Natural killer cell (primary cell): ENCODE measurements at places on chromosomes 12 and 14.

DNA sequence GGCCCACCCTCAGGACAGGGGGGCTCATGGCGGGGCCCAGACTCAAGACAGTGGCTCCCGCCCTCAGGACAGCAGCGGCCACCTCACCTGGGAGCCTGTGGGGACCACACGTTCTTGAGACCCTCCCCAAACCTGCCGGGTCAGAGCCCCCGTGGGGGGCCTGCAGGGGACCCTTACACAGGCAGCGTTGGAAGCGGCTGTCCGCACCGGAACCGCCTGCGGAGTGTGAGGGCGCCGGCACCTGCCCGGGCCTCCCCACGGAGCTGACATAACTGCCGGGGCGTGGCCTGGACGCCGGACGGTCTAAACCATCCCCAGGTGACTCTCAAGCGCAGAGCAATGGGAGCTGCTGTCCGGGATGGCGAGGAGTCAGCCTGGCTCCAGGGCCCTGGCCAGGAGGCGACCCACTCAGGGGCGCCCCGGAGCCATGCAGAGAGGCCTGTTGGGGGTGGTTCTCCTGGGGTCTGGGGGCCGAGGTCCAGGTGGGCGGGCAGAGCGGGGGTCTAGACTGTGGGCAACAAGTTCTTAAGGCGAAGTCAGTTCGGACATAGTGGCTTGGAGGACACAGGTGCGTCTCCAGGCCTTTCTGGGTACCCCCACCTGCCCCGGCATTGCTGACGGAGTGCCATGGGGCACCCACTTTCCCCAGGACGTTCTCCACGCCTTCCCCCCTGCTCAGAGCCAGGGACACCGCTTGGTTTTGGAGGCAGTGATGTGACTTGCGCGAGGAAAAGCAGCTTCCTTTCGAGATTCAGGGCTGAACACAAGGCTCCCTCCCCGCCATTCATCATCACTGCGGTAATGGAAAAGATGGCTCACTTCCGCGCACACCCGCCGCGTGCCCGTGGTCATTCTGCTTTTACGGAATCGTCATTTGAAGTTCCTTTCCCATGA lies 23.2 kb downstream of the GALNT9 start:
- no peaks in the 10 kb centered on the region for H3K4me1 ChIP-seq
- H3K4me3 ChIP-seq = no peak overlapping the region
- H3K27me3 ChIP-seq = no peaks in the 10 kb centered on the region
- H3K36me3 ChIP-seq = no peaks in the 10 kb centered on the region

GRCh38 chr14:66916421-66916820 lies 272.8 kb upstream of the GARIN2 start:
- no peaks in the 10 kb centered on the region for H3K27me3 ChIP-seq
- H3K27ac ChIP-seq = no peak overlapping the region
- DNase-seq = no peak
- no peaks in the 10 kb centered on the region for H3K4me1 ChIP-seq
- no peak overlapping the region for H3K4me3 ChIP-seq

DNA sequence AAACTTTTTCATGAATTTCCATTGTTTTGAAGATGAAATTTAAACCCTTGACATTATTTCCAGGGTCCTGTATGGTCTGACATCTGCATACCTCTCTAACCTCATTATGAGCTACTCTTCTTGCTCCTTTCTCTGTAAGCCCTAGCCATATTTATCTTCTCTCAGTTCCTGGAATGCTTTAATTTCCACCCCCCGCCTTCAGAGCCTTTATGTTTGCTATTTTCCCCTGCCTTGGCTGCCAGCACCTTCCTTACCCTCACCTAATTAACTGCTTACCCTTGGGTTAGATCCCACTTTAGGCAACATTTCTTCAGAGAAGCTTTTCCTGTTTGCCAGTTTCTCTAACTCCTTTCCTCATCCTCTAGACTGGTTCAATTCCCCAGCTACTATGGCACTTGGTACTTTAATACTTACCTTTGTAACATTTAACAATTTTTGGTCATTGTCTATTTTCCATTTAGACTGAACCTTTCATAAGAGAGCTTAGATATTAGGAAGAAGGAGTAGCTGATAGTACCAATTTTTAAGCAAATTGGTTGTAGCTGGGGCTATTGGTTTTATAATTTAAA lies 6.0 kb downstream of the STYX start:
- no peak overlapping the region for H3K27ac ChIP-seq
- peaks cover 9% of the 10 kb centered on the region for H3K36me3 ChIP-seq
- H3K4me1 ChIP-seq = peaks cover 7% of the 10 kb centered on the region
- DNase-seq = no peak

DNA sequence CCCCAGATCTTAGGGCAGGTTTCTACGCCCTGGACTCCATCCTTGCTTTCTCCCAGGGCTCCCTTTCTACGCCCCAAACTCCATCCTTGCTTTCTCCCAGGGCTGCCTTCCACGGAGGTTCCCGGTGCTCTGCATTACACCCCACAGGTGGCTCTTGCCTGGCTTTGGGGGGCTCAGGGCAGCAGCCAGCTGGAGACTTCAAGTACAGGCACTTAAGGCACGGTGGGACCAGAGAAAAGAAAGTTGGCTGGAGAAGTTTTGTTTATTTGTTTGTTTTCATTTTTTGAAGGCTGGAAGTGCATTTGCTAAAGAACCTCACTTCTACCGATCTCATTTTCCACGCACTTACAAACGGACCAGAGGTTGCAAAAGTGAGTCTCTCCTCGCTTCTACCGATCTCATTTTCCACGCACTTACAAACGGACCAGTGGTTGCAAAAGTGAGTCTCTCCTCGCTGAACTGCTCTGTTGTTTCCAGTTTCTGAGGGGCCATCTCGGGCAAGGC lies 103.8 kb upstream of the MED13L start:
- H3K27me3 ChIP-seq = no peaks in the 10 kb centered on the region
- peaks cover 6% of the 10 kb centered on the region for H3K4me1 ChIP-seq
- H3K4me3 ChIP-seq = no peak overlapping the region
- no peak for DNase-seq
- no peak overlapping the region for H3K27ac ChIP-seq
- H3K36me3 ChIP-seq = no peaks in the 10 kb centered on the region

GRCh38 chr12:85681333-85681732 lies 154.9 kb downstream of the RASSF9 start:
- no peak overlapping the region for H3K4me3 ChIP-seq
- no peaks in the 10 kb centered on the region for H3K27me3 ChIP-seq
- H3K27ac ChIP-seq = no peak overlapping the region
- no peaks in the 10 kb centered on the region for H3K36me3 ChIP-seq
- no peak for DNase-seq

- DNase-seq = no peak
- no peaks in the 10 kb centered on the region for H3K4me1 ChIP-seq
- H3K27me3 ChIP-seq = no peaks in the 10 kb centered on the region
Measured at GRCh38 chr14:90428676-90429075, 31.8 kb downstream of the CALM1 start.

GRCh38 chr12:32837974-32838373 lies 58.6 kb downstream of the PKP2 start:
- DNase-seq = no peak
- H3K27ac ChIP-seq = no peak overlapping the region
- no peaks in the 10 kb centered on the region for H3K27me3 ChIP-seq
- no peaks in the 10 kb centered on the region for H3K36me3 ChIP-seq
- no peaks in the 10 kb centered on the region for H3K4me1 ChIP-seq
- no peak overlapping the region for H3K4me3 ChIP-seq

GRCh38 chr12:24535334-24536069 lies 413.4 kb downstream of the BCAT1 start:
- H3K36me3 ChIP-seq = no peaks in the 10 kb centered on the region
- H3K27me3 ChIP-seq = no peaks in the 10 kb centered on the region
- no peaks in the 10 kb centered on the region for H3K4me1 ChIP-seq
- H3K4me3 ChIP-seq = no peak overlapping the region
- no peak overlapping the region for H3K27ac ChIP-seq

DNA sequence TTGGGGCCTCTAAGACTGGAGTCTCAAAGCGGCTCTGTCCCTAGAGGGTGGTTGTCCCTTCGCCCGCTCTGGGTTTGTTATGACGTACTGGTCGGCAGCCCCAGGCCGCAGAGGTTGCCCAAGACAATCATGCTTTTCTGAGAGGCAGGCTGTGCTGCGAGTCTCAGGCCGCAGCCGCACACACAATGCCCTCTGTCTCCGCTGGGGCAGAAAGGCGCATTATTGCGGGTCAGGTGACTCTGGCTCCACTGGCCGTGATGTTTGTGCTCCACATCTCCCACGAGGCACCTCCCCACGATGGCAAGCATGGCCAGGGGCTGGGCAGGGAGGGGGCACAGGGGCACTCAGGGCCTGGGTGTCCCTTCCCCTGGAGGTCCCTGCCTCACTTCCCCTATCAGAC lies 21.0 kb upstream of the PLEKHG3 start:
- H3K4me3 ChIP-seq = no peak overlapping the region
- DNase-seq = no peak
- H3K27me3 ChIP-seq = no peaks in the 10 kb centered on the region
- H3K4me1 ChIP-seq = peaks cover 10% of the 10 kb centered on the region
- no peak overlapping the region for H3K27ac ChIP-seq
- no peaks in the 10 kb centered on the region for H3K36me3 ChIP-seq

DNA sequence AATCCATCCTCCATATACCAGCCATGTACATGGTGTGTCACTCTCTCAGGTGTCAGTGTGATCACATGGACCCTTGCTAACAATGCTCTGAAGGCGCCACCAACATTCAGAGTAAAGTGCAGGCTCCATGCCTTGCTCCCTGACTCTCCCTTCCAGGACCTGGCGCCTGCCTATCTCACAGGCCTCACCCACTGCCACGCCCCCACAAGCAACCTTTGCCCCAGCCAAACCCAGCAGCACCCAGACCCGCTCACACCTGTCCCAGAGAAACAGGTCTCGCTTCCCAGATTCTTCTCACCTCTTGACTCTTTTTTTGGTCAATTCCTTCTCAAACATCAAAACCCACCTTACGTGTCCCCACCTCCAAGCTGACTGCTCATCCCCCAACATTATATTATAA lies 52.3 kb downstream of the KCNK10 start:
- no peak overlapping the region for H3K4me3 ChIP-seq
- H3K27me3 ChIP-seq = no peaks in the 10 kb centered on the region
- no peaks in the 10 kb centered on the region for H3K36me3 ChIP-seq
- no peak for DNase-seq
- no peaks in the 10 kb centered on the region for H3K4me1 ChIP-seq

- no peaks in the 10 kb centered on the region for H3K36me3 ChIP-seq
- no peak overlapping the region for H3K27ac ChIP-seq
- no peak overlapping the region for H3K4me3 ChIP-seq
- no peak for DNase-seq
Measured at GRCh38 chr12:69405566-69405865, 46.0 kb downstream of the YEATS4 start.

DNA sequence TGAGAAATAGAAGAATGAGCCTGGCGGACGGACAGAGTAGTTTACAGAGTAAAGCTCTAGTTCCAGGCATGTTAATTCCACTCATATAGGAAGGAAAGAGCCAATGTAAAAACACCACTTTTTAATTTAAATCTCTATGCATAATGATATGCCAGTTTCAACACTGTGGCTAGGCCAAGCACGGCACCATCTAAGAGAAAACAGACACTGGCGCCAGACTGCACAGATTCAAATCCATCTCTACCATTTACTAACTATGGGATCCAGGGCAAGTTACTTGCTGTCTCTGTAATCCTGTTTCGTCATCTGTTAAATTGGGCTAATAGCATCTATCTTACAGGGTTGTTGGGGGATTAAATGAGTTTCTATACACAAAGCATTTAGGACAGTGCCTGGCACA lies 27.5 kb downstream of the RMST start:
- no peak overlapping the region for H3K4me3 ChIP-seq
- H3K27me3 ChIP-seq = no peaks in the 10 kb centered on the region
- DNase-seq = no peak
- H3K4me1 ChIP-seq = no peaks in the 10 kb centered on the region

DNA sequence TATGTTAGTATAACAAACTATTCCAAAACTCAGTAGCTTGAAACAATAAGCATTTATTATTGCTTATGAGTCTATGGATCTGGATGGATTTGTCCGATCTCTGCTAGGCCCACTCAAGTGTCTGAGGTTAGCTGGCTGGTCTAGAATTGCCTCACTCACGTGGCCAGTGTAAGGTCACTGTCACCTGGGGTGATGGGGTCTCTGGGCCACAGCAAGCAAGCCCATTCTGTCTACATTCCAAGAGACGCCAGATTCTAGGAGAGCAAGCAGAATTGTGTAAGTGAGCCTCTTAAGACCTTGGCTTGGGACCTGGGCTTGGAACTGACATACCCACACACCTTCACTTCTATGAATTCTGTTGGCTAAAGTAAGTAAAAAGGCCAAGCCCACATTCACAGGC lies 80.2 kb downstream of the STON2 start:
- no peak overlapping the region for H3K27ac ChIP-seq
- H3K36me3 ChIP-seq = no peaks in the 10 kb centered on the region

DNA sequence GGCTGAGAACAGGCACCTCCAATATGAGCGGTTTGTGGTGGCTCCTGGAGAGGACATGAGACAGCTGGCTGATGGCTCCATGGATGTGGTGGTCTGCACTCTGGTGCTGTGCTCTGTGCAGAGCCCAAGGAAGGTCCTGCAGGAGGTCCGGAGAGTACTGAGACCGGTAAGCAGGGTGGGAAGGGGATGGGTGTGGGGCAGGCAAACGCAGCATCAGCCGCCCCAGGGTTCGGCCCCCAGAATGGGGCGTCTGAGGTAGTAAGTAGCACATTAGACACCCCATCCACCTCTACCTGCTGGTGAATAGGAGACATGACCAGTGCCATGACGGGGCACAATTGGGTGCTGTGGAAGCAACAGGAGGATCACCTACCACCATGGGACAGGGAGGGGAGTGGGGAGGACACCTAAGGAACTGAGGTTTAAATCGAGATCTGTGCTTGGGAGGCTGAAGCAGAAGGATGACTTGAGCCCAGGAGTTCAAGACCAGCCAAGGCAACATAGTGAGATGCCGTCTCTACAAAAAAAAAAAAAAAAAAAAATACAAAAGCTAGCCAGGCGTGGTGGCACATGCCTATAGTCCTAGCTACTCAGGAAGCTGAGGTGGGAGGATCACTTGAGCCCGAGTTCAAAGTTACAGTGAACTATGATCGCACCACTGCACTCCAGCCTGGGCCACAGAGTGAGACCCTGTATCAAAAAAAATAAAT lies 25.5 kb downstream of the ITGA7 start:
- no peak overlapping the region for H3K27ac ChIP-seq
- no peaks in the 10 kb centered on the region for H3K36me3 ChIP-seq
- no peak overlapping the region for H3K4me3 ChIP-seq
- no peak for DNase-seq
- peaks cover 14% of the 10 kb centered on the region for H3K4me1 ChIP-seq
- peaks cover 3% of the 10 kb centered on the region for H3K27me3 ChIP-seq

DNA sequence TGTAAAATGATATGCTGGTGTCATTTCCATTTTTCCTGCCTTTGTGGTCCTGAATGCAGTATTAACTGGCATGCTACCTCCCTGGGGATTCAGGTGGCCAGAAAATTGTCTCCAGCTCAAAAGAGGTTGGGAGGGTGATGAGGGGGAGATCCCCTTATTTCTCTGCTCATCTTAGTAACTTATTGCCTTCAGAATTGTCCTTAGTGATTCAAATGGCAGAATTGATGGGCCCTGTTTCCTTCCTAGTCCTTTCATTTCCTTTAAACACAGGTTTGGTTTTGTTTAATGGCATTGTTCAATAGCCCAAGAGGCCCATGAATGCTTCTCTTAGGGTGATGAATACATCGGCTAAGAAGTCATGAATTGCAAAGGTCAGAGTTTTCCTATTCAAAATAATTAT lies 207.0 kb downstream of the SLC41A2 start:
- no peak overlapping the region for H3K4me3 ChIP-seq
- DNase-seq = no peak
- no peak overlapping the region for H3K27ac ChIP-seq

GRCh38 chr12:50051101-50051806 lies 6.1 kb upstream of the ASIC1 start:
- no peaks in the 10 kb centered on the region for H3K36me3 ChIP-seq
- no peak overlapping the region for H3K27ac ChIP-seq
- H3K4me1 ChIP-seq = peaks cover 11% of the 10 kb centered on the region
- no peak for DNase-seq

- H3K27me3 ChIP-seq = no peaks in the 10 kb centered on the region
- H3K36me3 ChIP-seq = no peaks in the 10 kb centered on the region
- H3K4me3 ChIP-seq = no peak overlapping the region
- H3K4me1 ChIP-seq = no peaks in the 10 kb centered on the region
- H3K27ac ChIP-seq = no peak overlapping the region
Measured at GRCh38 chr12:83793616-83794015, 1106.9 kb downstream of the TMTC2 start.
